HFF-Myc (cell line): ENCODE measurements at places on chromosomes 13 and 19.

GRCh38 chr19:49855277-49855675 is 4.3 kb downstream of the PTOV1 start:
- DNase-seq: no peak

DNA sequence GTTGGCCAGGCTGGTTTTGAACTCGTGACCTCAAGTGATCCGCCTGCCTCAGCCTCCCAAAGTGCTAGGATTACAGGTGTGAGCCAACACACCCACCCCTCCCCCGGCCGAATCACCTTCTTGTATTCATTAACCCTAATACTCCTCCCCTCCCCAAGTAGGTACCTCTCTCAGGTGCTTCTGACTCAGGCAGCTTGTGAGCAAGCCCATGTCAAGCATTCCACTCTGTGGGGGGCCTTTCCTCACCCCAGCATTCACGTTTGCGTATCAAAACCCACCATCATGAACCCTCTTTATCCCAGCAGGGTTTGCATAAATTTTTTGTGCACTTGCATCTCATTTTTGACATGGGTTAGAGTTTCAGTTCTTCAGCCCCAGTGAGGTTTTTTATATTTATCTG is 23.6 kb upstream of the RFXAP start:
- DNase-seq: no peak

- DNase-seq: no peak
These were observed 5.3 kb downstream of the FAM216B start for GRCh38 chr13:42786715-42787114.

- DNase-seq: no peak
These were observed 15.9 kb downstream of the BCAM start for GRCh38 chr19:44824761-44825160.

DNA sequence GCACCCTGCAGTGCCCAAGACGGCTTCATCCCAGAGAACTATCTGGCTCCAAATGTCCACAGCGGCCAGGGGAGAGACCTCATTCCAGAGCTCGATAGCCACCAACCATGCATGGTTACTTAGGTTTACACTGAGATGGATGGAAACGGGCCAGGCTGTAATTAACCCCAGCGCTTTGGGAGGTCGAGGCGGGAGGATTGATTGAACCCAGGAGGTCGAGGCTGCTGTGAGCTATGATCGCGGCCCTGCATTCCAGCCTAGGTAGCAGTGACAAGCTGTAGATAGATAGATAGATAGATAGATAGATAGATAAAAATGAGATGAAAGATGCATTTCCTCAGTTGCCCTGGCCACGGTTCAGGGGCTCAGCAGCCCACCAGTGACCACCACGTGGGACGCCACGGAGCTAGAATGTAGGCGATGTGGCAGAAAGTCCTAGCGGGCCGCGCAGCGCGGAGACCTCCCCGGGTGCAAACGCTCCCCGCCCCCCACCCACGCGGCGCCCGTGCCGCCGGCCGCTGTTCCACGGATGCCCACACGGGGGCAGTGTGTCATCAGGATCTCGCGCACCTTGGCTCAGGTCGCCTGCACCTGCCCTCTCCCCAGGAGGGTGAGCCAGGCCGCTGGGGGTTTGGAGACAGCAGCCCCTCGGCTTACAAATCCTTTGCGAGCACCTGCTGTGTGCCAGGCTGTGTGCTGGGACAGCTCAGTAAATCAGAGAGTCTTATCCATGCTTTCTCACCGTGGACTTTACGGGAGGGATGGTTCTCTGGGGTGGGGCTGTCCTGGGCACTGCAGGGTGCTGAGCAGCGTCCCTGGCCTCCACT is 13.5 kb upstream of the TLE5 start:
- no peak for DNase-seq
